ENCODE measurements at places on chromosomes 11 and 22.

GRCh38 chr11:125253795-125254525 is 89.4 kb downstream of the PKNOX2 start:
- DNase-seq, result no peak

- peak; percentile 49 for DNase-seq
Observed at GRCh38 chr22:28855355-28856094, 27.8 kb upstream of the ZNRF3 start.

GRCh38 chr11:100777736-100778135 is 90.6 kb downstream of the ARHGAP42 start:
- DNase-seq, result no peak

DNA sequence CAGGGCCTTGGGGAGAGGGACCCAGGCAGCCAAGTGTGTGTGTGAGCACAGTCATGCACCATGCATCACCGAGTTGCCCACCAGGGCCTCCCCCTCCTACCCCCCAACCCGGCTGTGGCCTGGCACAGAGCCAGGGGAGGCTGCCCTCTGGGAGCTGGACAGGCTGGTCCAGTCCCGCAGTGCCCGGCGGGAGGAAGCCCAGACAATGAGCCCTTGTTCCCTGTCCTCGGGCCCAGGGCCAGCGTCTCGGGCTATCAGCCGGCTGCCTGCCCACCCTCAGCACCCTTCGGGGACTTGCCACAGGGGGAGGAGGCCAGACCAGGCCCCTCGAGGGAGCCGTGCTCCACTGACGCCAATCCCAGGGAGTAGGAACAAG is 4.5 kb downstream of the LRRC75B start:
- DNase-seq, result no peak

GRCh38 chr11:99865951-99866350 is 821.1 kb upstream of the ARHGAP42 start:
- DNase-seq, result no peak

DNA sequence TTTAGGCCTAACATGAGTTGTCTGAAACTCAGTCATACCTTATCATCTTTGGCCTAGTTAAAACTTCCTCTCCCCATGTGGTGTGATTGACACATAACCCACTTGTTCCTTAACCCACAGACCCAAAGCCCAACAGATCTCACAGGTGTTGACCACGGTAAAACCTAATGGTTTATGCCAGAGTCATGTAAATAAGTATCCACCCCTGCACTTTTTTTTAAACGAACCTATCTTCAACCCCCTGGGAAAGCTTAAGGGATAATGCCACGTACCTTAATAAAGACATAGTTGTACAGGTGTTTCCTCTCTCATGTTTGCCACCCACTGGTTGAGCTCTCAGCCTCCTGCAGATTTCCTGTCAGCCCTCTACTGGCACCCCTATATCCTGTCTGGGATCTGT is 709.3 kb upstream of the CCDC179 start:
- DNase-seq, result no peak

DNA sequence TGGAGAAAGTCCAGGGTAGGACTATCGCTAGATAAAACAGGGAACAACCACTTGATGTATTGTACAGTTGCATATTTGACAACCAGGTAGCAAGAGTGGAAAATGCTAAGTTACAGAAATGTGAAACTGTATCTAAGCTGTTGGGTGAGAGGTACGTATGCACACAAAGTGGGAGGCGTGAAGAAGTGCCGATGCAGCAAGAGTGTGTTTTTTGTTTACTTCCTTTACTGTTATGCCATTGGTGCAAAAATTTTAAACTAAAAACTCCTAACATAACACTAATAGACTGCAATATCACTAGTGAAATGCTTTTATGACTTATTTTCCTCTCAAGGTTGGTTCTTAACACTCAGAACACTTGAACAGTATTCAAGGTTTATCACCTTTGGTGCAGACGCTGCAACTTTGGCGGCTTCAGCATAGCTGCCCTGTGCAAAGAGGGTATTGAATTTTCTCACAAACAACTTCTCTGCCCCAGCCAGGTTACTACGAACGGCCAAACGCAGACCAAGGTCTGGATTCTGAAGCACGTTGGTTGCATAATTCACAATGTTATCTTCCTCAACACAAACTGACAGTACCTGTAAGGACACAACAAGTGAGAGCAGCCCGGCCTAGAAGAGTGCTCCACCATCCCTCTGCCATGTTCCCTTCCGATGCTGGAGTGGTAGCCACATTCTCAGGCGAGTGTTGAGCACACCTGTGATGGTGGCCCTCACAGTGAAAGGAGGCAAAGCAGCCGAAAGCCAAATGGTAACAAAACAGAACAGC is 55.8 kb upstream of the SLC25A1 start:
- no peak for DNase-seq

DNA sequence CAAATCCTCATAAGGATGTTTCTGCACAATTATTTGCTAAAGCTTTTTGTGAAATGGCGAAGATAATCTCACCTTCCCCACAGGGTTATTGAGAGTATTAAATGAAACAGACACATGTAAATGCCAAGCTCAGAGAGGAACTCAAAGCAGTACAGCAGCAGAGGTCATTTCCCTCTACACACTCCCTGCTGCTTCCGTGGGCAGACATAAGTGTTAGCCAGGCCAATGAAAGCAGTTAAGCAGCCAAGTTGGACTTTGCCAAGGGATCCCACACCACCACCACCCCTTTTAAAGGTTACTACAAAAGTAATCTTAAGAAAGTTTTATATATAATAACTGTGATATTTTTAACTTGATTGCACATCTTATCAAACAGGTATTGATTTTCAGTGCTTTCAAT is 4.0 kb upstream of the FAM111A start:
- peak; percentile 18 for DNase-seq

- DNase-seq, result no peak
Observed at GRCh38 chr11:87368151-87368550, 330.4 kb downstream of the TMEM135 start.

DNA sequence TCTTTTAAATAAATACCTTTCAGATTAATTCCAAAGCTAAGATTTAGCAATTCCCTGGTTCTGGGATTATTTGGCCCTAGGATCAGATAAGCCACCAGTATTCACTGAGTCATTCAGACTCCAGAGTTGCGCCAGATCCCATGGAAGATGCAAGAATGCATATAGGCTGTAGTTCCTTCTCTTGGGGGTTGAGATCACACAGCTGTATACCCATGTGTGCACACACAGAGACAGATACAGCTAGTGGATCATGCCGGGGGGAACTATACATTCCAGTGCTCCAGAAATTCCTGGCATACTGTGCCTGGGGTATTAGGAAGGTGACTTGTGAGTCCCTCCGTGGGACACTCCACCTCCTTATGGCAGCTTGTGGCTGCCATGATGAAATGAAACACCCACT is 75.4 kb downstream of the ZBTB16 start:
- DNase-seq, result peak; percentile 62

DNA sequence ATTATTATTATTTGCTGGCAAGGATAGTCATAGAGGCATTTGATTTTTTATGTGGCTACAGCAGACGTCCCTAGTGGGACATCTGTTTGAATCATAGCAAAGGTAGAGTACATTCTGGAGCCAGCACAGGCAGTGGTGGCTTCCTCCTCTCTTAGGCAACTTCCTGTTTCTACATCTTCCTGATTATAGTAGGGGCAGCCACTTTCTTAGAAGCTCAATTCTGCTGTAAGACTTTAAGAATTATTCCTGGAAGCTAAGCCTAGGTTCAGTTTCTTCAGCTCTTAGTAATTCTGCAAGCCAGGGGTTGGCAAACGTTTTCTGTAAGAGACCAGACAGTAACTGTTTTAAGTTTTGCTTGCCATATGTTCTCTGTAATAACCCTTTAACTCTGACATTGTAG is 129.3 kb upstream of the TENM4 start:
- DNase-seq, result peak; percentile 5

DNA sequence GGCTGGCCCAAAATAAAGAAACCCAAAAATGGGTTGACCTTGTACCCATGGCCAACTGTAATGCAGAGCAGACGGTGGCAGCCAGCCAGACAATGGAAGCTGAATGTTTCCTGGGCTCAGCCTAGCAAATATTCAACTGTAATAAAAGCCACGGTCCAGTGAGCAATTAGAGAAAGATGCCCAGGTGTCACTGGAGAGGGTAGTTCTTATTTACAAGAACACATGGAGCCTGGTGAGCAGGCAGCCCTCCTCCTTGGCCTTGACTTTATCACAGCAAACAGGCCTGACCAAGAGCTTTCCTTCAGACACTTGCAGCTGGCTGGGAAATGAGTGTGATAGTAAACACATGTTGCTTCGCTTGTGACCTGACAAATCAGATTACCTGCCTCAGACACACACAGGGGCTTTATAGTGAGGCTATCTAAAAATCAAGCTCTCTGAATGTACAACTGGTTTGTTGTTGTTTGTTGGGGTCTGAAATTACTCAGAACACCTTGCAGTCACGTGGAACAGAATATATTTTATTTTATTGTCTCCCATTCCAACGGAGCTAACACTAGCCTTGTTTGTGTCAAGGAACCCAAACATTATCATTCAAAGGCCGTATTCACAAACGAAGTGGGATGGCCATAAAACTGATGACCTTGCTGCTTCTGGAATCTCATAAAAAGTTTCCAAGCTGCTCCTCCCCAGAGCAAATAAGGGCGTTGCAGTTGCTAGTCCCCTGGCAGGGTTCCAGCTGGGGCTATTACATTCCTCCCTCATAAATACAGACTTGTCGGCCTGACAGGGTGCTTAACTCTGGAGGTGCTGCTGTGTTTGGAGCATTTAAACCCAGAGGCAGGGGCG is 161.1 kb downstream of the BBOX1 start:
- no peak for DNase-seq

DNA sequence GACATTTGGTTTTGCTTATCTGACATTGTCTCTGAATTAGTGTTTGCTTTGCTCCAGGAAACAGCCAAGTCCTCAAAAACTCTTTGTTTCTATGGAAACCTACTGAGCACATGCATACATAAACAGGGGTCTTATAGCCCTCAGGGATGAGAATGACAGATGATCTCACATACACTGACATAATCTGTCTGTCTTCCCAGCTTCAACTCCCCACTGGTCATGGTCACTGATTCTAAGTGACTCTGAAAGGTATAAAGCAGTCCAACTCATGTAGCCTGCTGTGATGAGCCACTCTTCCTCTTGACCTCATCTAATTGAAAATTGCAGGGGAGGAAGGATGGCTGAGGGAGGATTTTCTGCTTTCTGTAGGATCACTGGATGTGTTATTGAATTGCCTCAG is 12.6 kb downstream of the ZNF143 start:
- DNase-seq, result no peak

GRCh38 chr11:106271086-106271485 is 193.6 kb downstream of the AASDHPPT start:
- DNase-seq, result no peak

- no peak for DNase-seq
Observed at GRCh38 chr11:83070044-83070701, 1.5 kb downstream of the RAB30 start.

DNA sequence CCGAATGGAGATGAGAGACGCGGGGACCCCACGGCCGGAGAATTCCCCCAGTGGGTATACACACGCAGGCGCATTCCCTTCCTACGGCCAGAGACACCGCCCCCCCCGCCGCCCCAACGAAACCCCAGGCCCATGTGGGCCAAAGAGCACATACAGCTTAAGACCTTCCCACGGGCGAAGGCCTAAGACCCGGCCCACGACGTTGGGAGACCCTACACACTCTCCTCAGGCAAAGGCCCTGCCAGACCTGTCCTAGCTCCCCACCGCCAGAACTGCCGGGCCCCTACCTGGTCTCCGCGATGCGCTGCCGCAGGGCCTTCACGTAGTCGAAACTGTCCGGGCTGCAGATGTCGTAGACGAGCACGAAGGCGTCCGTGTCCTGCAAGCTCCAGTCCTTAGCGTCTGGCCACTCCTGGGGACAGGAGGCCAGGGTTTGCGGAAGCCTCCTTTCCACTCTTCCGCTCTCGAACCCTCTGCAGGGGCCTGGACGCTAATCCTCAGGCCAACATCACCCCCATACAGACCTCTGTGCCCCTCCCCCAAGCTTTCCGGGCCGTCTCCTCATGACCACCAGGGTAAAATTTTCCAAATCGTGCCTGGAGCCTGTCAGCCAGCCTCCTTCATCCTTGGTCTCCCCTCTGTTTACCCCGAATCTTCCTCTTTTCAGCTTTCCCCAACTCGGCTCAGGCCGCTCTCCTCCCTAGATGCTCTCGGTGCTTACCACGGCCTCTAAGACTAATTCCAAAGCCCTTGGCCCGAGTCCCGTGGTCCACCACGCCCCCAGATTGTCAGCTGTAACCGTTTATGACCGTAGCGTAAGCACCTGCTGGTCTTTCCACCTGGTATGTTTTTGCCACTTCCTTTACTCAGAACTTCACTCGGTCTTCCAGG is 1.7 kb downstream of the RASL10A start:
- no peak for DNase-seq

DNA sequence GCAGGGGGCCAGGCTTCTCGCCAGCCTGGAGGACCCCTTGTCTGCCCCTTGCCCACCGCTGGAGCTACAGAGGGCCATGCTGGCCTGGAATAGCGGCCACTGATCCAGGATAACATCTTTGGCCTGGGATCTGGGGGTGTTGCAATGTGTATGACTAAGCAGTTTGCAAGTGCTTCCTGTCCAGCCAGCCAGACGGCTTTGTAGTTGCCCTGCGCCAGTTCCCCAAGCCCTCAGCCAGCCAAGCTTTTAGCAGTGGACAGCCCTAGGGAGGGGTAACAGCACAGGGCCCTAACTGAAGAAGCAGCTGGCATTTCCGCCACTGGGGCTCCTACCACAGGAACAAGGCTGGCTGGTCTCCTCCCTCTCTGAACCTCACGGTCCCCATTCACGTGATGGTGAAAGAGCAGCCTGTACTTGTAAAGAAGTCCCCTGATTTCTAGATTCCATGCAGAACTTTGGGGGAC is 32.1 kb downstream of the UQCR10 start:
- DNase-seq, result peak; percentile 95

DNA sequence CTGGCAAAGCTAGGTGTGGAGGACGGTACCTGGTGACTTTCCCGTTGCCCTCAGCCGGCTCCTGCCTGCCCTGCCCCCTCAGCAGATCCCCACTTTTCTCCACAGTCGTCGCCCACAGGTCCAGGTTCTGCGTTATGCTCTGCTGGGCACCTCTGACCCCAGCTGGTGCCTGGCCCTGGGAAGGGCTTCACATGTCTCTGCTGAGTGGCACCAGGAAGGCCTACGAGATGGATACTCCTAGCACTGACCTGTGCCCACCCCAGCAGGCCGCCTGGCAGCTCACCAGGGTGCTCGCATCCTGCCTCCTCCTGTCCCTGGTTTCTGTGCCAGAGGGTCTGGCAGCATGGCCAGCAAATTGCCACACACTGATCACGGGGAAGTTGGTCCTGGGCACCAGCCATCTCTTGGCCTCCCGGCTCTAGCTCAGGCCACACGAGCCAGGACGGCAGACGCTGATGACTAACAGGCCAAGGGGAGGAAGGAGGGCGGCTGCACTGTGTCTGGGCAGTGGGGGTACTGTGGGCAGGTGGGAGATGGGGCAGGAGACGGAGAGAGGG is 13.8 kb downstream of the CARS1 start:
- DNase-seq, result no peak

- no peak for DNase-seq
Observed at GRCh38 chr11:124783002-124783401, 17.2 kb downstream of the MSANTD2 start.

DNA sequence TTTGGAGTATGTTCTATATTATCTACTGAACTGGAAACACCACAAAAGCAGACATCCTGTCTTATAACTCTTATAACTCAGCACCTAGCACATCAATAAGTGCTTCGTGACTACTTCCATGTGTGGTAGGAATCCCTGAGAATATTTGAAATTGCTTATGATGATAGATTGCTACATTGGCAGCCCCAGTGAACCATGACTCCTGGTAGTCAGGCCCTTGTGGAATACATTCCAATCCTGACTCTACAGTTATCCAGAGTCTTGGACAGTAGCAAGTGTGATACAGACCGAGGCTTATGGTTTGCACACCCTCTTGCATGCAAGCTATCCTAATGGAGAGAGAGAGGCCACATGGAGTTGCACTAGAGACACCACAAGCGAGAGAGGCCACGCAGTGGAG is 59.5 kb upstream of the PHF21A start:
- no peak for DNase-seq

GRCh38 chr11:107561688-107562087 is 3.8 kb downstream of the ALKBH8 start:
- DNase-seq, result peak; percentile 6
